ENCODE measurements at places on chromosomes 13 and 19.

DNA sequence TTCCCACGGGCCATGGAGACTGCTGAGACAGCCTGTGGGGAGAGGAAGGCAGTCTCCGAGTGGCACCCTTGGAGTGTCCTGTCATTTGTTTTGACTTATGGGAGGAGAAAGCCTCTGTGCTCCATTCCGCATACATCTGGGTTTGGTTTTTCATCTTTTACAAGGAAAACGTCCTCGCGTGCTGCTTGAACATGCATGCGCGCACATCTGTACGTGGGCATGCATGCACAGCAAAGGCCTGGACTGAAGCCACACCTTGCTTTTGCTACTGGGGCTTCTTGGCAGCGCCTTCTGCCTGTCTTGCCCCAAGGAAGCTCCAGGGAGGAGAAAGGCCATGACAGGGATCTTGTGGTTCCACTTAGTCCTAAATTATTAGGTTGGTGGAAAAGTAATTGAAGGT is 44.0 kb downstream of the SUGP2 start:
- DNase-seq, result no peak

DNA sequence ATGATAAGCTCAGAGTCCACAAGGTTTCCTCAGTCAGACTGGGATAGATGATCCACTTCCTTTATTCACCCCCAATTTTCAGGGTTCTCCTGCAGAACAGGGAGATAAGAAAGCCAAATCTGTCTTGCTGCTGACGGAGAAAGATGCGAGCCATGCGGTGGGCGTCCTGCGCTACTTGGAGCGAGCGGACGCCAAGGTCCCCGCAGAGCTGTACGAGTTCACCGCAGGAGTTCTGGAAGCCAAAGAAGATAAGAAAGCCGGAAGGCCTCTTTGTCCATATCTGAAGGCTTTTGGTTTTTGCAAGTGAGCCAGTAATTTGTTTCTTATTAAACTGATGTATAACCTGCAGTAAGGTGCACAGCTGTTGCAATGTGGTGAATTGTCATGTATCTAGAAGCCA is 66.7 kb downstream of the SLC7A9 start:
- no peak for DNase-seq

- peak; percentile 46 for DNase-seq
These were observed 103.7 kb upstream of the EDNRB start for GRCh38 chr13:78022164-78022877.

DNA sequence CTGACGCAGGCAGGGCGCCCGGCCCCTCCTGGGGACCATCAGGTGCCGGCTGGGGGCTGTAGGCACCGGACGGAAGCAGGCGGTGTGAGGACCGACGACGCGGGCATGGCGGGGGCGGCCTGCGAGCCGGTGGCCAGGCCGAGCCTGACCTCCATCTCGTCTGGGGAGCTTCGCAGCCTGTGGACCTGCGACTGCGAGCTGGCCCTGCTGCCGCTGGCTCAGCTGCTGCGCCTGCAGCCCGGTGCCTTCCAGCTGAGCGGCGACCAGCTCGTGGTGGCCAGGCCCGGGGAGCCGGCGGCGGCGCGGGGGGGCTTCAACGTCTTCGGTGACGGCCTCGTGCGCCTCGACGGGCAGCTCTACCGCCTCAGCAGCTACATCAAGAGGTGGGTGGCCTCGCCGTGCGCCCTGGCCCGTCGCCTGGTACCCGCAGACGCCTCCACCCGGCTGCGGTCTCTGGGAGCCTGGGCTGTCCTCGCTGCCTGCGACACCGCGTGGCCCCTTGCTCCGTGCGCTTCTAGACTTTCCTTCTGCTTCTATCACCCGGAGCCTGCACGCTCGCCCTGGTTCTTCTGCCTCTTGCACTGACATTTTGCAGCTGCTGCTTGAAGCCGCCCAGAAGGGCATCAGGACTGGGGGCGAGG is 460 bp downstream of the MEDAG start:
- no peak for DNase-seq

GRCh38 chr13:61477619-61478018 is 62.0 kb upstream of the PCDH20 start:
- DNase-seq, result no peak

- DNase-seq, result no peak
These were observed 10.0 kb downstream of the CAMSAP3 start for GRCh38 chr19:7605490-7606222.

DNA sequence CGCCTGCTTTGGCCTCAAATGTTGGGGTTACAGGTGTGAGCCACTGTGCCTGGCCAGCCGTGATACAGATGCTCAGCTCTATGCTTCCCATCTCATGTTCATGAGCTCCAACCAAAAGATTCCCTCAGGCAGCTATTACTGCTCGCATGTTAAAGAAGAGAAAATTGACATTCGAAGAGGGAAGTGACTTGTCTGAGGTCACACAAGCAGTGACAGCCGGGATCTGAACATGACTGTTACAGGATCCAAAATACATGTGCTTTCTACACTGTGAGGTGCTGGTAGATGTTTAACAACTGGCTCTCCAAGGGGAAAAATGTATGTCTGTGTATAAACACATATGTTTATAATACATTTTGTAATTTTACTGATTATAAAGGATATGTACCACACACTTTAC is 11.3 kb downstream of the FPR1 start:
- DNase-seq, result no peak

GRCh38 chr19:33396701-33397535 is 23.4 kb downstream of the CEBPG start:
- peak; percentile 41 for DNase-seq

GRCh38 chr13:97976610-97977521 is 23.4 kb downstream of the IPO5 start:
- DNase-seq, result no peak

All from fibroblast of upper back skin (primary cell).